Vagina (tissue), 2 donors: ENCODE measurements at places on chromosomes 13 and 19. TPM values are rescaled to one million over a fixed set of nuclear protein-coding genes. Genes with fewer than 3 reads are reported as not detected.

DNA sequence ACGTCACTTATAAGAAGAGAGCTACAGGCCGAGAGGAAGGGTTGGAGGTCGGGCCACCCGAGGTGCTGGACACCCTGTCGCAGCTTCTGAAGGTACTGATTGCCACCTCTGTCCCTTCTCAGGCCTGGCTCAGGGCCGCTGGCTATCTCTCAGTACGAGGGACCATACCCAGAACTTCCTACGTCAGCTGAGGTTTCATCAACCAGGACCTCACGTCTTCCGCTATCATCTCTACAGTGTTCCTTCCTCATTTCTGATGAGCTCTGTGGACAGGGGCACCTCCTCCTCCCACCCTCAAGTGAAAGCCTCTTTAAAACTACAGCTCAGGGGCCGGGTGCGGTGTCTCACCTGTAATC is 58.2 kb upstream of the USE1 start:
- H3K36me3 ChIP-seq, result no peaks in the 10 kb centered on the region
- DNase-seq, result no peak
- no peak overlapping the region for H3K27ac ChIP-seq

DNA sequence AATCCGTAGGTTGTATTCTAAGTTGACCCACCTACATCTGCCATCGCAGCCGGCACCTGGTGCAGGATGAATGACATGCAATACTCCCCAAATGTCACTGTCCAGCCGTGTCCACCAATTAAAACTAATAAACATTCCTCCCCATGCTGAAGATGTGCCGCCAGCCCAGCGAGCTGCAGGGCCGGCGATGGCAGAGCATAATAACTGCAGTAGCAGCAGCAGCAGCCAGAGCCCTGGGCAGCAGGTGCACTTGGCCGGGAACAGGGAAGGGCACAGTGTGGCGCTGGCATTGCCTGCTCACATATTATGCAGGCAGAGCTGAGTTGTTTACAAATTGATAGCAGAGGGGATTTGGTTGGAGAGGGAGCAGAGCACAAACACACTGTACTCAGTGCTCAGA is 754.9 kb downstream of the OLFM4 start:
- no peaks in the 10 kb centered on the region for H3K36me3 ChIP-seq
- no peak overlapping the region for H3K4me3 ChIP-seq
- no peak for DNase-seq
- H3K27me3 ChIP-seq, result no peaks in the 10 kb centered on the region
- H3K27ac ChIP-seq, result no peak overlapping the region
- no peaks in the 10 kb centered on the region for H3K4me1 ChIP-seq

Gene RASIP1
- total RNA-seq, result 31.2 TPM

Gene OR7A17
- total RNA-seq, result not detected

Gene CFAP97D2
- total RNA-seq, result not detected

DNA sequence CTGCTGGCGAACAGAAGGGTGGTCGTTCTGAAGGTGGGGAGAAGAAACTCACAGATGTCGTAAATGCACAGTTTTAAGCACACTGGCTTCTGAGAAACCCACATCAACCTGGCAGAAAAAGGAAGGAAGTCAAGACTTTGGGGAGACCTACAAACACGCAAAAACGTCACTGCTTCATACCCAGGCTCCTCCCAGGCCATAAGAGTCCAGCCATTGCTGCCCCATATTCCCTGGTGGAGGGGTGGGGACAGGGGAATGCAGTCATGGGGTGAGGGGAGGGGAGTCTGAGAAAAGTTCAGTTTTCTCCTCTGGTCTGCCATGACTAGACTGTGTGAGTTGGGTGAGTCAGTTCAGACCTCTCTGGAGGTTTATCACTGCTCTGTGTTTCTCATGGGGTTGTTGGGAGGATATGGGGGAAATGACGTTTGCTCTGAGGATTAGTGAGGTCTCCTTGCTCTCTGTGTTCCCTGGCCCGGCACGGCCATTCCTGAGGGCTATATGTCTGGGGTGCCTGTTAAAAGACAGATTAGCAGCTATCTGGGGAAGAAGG is 139.0 kb downstream of the FLT1 start:
- DNase-seq, result no peak
- no peaks in the 10 kb centered on the region for H3K27me3 ChIP-seq
- peaks cover 6% of the 10 kb centered on the region for H3K4me1 ChIP-seq
- H3K4me3 ChIP-seq, result no peak overlapping the region
